ENCODE measurements at places on chromosomes 1 and 21.

DNA sequence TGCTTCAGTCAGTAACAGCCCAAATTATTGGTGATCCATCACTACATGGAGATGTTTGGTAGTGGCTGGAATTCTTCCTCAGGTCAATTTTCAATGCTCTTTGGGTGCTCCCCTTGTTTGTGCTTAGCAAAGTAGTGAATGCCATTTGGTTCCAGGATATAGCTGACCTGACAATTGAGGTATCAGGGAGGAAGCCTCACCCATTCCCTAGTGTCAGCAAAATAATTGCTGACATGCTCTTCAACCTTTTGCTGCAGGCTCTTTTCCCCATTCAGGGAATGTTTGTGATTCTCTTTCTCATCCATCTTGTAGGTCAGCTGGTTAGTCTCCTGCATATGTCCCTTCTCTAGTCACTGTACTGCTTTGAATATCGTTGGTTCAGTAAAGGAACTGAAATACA is 7.1 kb upstream of the OR10K1 start:
- DNase-seq: no peak

DNA sequence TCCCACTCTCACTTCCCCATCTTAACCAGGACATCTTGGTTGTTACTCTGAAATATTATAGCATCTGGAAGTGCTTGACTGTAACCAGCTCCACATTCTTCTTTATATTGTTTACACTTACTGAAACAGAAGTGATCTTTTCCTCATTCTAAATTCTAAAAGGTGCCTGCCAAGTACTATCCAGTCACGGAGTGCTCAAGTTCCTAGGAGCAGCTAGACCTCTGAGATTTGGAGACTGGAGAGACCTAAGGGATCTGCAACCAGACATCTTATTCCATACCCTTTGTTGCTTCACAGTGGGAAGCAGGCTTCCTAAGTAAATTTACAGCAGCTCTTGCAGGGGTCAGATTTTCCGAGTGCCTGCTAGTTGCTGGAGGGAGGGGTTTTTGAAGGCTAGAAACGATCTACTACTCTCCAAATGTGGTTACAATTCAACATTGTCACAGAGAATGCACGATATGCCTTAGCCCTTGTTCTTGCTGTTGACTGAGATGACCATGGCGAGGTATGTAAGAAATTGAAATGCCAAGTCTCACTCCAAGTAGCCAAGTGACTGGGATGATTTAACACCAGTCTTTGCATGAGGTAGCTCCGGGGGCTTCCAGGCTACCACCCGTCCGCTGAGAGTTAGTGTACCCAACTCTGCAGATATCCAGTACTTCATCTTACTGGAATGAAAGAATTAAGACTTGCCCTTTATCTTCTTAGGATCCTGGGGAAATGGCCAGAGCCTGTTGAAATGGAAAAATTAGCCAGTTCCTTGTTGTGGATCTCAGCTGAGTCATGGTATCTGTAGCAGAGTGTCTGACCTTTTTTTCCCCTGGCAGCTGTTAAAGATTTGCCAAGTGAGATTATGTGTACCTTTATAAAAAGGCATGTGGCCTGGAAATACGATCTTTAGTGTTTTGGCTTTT is 150.8 kb downstream of the MAST2 start:
- no peak for DNase-seq

DNA sequence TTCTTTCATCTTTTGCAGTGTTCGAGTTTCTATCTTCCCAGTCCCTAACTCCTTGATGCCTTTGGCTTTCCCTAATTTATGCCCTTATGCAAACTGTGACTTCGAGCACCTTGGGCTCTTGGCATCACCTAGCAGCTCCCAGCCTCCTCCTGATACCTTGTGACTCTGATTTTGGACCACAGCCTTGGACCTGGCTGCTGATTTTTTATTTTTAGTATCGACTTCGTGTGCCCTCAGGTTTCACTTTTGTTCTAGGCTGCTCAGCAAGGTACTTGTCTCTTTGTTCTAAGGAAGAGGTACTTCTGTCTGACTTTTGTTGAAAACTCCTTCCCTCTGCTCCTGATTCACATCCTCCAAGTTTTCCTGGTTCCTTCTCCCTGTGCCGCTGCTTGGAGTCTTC is 69.6 kb upstream of the KCNK1 start:
- DNase-seq: no peak

- DNase-seq: no peak
Observed at GRCh38 chr1:68317543-68317942, 85.2 kb upstream of the WLS start.

GRCh38 chr1:222224636-222225315 is 323.1 kb downstream of the HHIPL2 start:
- DNase-seq: no peak

GRCh38 chr1:113534875-113535274 is 144.6 kb downstream of the MAGI3 start:
- DNase-seq: no peak

DNA sequence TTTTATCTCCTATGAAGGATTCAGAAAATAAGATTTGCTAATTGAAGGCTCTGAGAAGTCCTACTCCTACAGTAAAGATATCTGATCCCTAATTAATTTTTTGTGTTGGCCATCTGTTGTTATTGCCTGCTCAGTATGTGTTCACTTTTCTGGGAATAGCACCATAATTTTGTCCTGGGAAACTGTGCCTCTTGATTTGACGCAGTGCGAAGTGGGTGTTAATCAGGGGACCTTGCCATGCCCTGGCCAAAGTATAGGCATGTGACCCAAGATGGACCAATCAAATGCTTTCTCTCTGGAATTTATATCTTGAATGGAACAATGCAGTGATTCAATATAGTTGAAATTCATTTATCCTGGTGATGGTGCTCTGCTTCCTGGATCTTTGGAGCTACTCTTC is 30.4 kb upstream of the GNG12 start:
- no peak for DNase-seq
